ENCODE measurements at places on chromosomes 2 and 18.

DNA sequence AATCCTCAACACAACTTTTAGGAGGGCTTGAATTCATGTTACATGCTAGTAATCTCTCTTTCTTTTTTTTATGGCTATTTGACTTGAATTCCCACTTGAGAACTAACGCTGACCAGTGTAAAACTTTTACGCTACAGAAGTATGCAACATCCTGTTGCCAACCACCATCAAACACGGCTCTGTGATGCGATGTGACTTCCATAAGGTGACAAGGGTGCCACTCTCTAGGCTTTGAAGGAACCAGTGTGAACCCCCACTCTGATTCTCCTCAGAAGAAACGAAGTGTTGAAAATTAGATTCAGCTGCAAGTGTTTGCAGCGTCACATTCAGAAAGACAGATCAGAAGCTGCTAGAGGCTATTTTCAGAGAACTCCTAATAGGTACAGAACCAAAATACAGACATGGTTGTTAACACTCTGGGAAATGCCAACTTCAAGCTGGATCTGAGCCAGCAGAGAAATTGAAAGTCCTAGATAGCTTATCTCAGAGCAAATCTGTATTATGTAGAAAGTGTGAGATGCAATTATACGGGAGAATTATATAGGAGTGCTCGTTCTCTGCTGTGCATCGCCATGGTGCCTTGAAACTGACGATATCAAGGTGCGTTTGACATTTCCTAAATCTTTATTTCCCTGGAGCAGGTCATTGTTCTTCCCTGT lies 271.2 kb downstream of the LPIN1 start:
- no peak for DNase-seq

DNA sequence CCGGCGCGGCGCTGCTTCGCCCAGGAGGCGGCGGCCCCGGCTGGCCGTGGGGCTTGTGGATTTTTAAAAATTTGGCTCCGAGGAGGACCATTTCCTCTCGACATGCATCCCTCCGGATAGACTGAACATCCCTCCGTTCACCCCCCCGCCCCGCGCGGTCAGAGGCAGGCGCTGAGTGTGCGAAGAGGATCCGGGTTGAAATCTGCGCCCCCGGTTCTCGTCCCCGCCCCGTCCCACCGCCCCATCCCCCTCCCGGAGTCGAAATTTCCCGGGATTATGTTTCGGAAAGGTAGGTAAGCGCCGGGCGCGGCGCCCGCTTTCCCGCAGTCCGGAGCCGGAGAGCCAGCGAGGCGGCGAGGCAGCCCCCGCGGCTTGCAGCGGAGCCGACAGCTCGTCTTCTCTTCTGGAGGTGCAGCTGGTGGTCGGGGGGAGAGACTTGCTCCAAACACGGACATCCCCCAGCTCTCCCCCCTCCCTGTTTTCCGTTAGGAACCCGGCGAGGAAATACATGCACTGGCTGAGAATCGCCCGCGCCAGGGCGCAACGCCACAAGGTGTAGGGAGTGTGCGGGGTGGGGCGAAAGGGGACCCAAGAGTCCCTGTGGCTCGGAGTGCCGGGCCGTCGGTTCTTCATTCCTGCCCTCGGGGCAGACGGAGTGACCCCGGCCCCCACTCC lies at the start of gene PRKCE:
TSS of gene PRKCE (plus strand) at position 261 of the 675 bp plus-strand sequence.
- DNase-seq: no peak

- DNase-seq: no peak
Measured at GRCh38 chr18:9862686-9863085, 23.1 kb upstream of the TXNDC2 start.

- no peak for DNase-seq
Measured at GRCh38 chr2:85924522-85924921, 35.7 kb upstream of the ST3GAL5 start.

GRCh38 chr18:61651880-61652268 lies 240.9 kb downstream of the RNF152 start:
- no peak for DNase-seq

GRCh38 chr2:18605115-18605514 lies 15.7 kb upstream of the NT5C1B start:
- DNase-seq: no peak

- DNase-seq: no peak
Measured at GRCh38 chr2:55782528-55783173, 89.0 kb upstream of the PNPT1 start.

- no peak for DNase-seq
Measured at GRCh38 chr2:147046473-147046872, 798.4 kb upstream of the ACVR2A start.

DNA sequence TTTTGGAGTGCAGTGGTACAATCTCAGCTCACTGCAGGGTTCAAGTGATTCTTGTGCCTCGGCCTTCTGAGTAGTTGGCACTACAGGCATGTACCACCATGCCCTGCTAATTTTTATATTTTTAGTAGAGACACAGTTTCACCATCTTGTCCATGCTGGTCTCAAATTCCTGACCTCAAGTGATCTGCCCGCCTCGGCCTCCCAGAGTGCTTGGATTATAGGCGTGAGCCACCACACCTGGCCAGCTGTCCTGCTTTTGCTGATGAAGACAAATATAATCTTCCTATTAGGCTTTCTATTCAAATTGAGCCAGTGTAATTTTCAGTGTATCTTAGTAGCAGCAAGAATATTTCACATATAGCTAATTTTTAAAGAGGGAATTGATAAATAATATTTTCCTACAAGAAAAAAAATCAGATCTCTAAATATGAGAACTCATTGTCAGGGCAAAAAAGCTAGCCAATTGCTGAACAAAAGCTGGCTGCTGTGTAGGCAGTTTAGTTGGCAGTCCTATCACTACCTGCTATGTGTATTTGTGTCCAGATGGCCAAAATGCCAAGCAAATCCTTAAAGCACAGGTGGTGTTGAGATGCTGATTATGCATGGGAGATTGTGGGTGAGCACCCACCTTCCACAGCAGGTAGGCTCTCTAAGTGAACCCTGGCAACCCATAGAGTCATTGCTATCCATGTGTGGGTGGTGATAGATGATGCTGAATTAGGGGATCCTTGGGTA lies 60.8 kb upstream of the STAM2 start:
- DNase-seq: no peak

- DNase-seq: no peak
Measured at GRCh38 chr2:222296911-222297599, 1.7 kb downstream of the PAX3 start.

DNA sequence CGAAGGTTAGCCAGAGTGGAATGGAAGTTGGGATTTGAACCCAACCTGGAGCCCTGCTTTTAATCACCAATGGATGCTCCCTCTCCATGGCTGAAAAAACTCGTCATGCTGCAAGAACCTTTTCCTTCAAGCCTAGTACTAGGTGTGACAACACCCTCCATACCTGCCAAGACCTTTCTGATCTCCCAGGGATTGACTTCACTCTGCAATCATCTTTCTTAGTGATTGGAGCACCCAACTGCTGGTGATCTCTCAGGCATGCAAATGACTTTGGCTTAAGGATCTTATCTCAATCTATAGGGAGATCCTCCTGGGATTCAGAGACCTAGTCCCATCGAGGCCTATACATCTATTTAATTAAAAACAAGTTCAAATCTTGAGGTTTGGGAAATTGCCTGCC lies 23.5 kb upstream of the ITGB6 start:
- DNase-seq: no peak

DNA sequence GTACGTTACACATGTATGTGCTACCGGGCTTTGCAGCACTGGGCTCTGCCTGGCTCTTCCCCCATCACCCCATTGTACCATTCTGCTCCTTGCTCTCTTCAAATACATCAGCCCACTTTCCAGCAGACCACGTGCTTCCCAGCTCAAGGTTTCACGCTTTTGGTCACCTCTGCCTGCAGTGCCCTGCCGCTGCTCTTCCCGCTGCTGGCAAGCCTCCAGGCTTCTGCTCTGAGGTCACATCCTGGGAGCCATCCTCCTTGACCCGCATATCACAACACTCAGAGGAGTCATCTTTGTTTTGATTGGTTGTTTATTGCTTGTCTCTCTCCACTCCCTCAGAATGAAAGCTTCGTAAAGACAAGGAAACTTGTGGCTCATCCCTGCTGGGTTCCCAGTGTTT lies 34.1 kb downstream of the KIF5C start:
- DNase-seq: no peak

GRCh38 chr2:147614471-147614870 lies 230.4 kb upstream of the ACVR2A start:
- no peak for DNase-seq

DNA sequence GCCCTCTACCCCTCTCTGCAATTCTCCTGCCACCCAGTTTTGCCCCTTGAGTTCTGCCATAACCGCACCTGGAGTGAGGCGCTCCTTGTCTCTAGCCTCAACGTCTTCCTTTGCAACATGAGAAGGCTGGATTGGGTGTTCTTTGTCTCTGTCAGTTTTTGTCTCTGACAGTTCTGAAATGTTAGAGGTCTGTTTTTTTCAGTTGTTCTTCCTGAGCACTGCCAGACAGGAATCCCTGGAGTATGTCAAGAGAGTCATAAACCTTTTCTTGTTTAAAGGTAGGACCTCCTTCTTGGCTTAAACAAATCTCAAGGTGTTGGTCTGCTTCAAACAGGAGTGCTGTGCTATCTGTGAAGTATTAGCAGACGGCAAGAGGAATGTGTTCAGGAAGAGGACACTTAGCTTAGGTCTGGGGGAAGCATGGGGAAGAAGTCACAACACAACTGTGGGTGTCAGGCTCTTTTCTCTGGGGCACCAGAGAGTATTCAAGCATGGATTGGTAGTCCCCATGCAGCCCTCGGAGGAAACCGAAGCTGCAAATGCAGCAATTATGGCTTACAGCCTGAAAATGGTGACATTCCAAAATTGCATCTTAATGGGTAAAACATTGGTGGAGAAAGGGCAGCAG lies 32.3 kb downstream of the AFF3 start:
- DNase-seq: no peak

- no peak for DNase-seq
Measured at GRCh38 chr18:74870950-74871349, 273.3 kb downstream of the ZNF407 start.

DNA sequence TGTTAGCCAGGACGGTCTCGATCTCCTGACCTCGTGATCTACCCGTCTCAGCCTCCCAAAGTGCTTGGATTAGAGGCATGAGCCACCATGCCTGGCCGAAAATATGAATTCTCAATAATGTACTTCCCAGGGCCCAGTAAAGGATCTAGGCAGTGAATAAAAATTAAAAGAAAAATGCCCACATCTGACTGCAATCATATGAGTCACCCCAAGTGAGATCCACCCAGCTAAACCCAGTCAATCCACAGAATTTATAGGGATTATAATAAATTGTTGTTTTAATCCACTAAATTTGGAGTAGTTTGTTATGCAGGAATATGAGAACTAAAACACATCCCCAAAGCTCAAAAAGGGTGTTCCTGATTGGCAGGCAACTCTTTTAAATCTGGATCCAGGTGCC lies 93.5 kb upstream of the STK39 start:
- DNase-seq: no peak

- no peak for DNase-seq
Measured at GRCh38 chr18:24127735-24128134, 11.1 kb upstream of the CABYR start.

- no peak for DNase-seq
Measured at GRCh38 chr2:146874260-146874658, 970.6 kb upstream of the ACVR2A start.

DNA sequence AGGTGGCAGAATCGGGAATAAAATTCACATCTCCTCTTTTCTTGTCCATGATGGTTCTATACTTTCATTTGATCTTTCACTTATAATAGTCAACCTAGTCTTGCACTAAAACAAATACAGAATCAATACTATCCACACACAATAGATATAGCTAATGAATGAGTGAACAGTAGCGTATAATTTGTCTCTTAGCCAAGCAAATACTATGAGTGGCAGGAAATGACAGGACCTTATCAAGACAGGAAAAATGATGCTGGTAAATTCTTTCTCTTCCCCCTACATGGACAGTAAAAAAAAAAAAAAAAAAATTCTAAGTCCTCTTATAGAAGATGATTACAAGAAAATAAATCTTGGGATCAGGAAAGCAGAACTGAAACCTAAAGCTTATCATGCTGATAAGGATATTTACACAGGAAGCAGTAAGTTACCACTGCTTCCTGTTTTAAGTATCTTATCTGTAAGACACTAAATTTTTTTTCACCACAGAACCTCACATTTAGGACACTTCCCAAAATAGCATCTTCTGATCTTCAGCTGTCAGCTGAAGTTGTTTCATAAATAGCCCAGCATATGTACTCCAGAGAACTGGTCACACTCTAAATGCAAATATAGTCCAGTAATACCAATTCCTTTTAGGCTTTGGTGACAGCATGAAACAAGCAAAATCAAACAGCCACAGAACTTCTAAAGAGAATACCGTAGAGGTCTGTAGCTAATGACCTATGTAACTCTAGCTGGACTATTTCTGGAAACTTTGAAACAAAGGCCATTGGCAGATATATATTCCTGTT lies 27.0 kb downstream of the IRS1 start:
- no peak for DNase-seq

DNA sequence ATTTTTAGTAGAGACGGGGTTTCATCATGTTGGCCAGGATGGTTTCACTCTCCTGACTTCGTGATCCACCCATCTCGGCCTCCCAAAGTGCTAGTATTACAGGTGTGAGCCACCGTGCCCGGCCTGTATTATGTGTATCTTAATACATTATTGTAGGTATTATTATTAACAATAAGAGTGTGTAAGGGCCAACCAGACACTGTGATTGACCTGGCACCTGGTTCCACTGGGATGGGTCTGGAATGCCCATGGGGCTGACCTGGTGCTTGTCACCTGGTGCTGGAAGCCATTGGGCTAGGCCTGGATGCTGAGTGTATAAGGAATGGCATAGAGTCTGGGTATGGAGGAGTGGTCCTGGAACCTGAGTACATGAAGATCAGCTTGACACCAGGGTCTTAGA lies 906.9 kb upstream of the TMEFF2 start:
- no peak for DNase-seq

DNA sequence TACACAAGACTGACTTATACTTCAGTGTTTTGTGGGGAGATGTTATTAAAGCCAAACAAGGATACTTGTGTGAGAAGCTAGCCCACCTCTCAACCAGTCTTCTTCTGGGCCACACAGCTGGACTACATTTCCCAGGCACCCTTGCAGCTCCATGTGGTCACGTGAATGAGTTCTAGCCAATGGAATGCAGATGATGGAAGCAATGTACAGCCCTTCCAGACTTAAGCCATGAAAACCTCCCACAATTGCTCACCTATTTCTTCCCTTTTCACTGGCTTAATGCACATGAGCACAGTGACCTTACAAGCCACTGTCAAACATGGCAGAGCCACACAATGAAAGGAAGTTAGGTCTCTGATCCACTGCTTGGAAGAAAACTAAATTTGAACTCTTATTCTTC lies 20.4 kb upstream of the FEZ2 start:
- DNase-seq: no peak

DNA sequence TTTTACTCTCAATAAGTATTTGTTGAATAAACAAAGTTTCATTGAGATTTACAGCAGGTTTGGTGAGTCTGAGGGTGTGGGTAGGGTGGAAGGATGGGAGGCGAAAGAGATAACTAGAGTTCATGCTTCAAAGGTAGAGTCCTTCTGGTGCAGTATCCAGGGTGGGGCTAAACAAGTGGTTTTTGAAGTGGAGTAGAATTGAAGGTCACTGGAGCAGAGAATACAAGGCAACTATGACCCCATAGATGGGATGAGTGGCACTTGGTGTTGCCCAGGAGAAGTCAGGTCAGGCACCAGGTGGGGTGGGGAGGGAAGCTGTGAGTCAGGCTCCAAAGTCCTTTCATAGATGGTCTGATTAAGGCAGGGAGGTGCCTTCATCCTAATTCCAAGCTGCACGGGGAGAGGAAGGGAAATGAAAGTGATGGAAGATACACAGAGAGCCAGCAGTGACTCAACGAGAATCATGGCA lies 6.6 kb upstream of the CAB39 start:
- DNase-seq: no peak

All from activated CD4-positive, alpha-beta T cell treated with anti-CD3 and anti-CD28 coated beads for 24 hours (primary cell).